ENCODE measurements at places on chromosomes 1 and 21.

- DNase-seq, result no peak
Measured at GRCh38 chr1:198258491-198258890, 101.7 kb downstream of the NEK7 start.

GRCh38 chr21:45021428-45022347 is 52.7 kb upstream of the ADARB1 start:
- no peak for DNase-seq

DNA sequence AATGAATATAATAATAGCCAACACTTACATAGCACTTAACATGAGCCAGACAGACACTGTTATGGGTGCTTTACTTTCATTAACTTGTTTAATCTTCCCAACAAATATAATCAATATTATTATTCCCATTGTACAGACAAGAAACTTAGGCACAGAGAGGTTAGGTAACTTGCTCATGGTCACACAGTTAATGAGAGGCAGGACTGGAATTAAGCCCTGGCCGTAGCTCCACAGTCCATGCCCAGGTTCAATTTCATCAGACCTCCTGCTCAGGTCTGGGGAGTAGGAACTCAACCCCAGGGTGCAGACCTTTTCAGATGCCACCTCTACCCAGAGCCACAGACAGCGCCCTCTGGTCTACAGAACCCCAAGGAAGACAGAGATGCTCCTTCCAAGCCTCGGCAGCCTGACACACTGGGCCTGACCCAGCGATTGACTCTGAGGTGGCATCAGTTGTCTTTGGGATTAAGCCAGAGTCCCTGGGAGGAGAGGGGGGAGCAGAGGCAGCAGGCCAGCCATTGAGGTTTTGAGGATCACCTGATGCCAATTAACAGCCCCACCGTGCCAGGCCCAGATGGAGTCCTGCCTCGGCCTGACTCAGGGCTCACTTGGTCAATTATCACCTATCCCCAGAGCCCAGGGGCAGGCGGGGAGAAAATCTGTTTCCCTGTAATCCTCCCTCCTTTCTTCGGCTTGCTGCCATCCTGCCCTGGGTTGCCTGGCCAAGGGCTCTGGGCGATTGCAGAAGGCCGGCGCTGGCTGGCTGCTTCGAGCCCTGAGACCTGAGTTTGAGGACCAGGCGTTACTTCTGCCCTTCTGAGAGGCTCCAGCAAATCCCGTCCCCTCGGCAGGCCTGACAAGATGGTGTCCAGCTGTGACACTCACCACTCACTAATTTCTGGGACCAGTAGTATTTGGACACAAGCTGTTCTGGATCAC is 116.7 kb downstream of the LACTBL1 start:
- DNase-seq, result no peak

DNA sequence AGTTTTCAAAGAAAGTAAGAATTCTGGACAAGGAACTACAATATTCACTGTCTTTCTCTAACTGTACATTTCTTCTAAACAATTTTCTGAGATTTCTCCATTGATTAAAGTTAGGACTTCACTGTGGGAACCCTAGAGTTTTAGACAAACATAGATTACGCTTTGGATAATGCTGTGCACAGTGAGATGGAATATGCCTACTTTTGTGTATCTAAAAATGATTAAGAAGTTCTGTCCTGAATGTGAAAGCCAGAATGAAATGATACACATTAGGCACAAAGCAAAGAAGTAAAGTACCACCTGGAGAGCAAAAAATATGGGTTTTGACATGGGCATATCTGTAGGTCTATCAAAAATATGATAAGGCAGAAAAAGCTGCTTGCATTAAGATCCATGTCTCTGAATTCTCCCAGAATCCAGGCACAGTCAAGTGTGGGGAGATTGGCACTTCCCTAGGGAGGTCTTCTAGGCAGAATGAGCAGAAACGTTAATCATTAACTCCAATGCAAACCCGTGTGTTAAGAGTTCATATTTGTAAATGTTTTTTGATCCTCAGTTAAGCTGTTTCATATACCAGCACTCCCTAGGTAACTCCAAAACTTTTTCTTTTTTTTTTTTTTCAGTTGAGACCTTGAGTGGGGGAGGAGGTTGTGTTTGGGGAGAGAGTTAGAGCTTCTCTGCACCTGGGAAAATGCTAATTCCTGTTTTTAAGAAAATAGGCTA is 467.1 kb downstream of the LMO4 start:
- no peak for DNase-seq

DNA sequence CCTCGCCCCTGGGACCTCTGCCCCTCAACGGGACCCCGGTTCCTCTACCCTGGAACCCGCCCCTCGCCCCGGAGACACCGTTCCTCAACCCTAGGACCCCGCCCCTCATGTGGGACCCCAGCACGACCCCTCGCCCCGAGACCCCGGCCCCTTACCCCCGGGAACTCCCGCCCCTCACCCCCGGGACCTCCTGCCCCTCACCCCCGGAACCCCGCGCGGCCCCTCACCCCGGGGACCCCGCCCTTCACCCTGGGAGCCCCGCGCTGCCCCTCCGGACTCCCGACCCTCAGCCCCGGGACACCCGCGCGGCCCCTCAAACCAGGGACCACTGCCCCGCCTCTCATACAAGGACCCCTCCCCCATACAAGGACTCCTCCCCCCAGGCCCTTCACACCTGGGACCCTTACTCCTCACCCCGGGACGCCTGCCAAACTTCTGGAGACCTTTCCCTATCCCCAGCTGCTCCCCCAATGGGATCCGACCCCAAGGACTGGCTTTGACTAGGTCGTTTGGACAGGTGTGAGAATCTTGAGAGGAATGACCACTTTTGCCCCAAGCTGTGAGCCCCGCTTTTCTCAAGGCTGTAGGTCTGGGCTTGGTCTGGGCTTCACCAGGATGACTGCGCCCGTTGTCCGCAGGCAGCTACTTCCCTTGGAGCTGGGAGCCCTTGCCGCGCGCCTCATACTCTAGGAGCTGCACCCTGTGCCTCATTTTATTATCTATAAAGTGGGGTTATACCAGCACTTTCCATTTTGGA is 843 bp downstream of the DIP2A start:
- DNase-seq, result no peak

GRCh38 chr1:24125456-24125855 is 13.5 kb upstream of the MYOM3 start:
- DNase-seq, result no peak

DNA sequence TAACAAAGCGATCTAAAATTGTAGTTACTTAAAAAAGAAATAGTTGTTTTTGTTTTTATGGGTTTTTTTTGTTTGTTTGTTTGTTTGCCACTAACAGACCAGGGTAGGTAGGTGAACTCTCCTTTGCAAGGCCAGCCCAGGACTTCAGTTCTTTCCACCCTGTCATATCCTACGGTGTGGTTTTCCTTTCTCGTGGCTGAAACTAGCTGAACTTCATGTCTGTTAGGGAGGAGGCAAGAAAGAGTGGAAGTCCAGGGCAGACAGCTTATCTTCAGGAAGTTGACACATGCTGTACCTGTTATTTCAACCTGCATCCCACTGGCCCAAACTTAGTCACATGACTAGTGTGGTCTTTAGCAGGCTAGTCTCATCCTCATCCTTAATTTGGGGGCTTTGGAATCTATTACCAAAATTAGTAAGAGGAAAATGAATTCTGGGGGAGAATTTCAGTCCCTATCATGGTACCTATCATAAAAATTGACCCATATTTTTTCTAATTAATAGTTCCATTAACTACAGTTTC is 62.9 kb upstream of the LRRC7 start:
- DNase-seq, result no peak

GRCh38 chr1:34366875-34367624 is 190.3 kb downstream of the C1orf94 start:
- no peak for DNase-seq

GRCh38 chr1:229229721-229230139 is 41.2 kb upstream of the RAB4A start:
- DNase-seq, result no peak

DNA sequence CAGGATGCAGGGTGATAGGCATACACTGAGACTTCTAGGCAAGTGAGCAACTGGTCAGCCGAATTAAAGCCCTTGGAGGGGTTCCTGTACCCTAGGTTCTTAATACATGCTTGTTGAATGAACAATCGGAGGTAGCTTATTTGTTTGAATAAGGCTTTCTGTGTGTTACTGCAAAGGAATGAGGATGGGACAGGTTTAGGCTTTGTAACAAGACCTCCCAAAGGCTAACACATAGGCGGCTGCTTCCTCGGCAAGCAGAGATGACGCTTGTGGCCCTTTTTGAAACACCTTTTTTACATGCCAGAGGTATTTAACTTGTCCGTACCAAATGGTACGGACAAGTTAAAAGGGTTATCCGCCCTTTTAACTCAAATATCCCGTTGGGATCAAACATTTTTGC is 511.6 kb downstream of the KIF26B start:
- DNase-seq, result no peak

DNA sequence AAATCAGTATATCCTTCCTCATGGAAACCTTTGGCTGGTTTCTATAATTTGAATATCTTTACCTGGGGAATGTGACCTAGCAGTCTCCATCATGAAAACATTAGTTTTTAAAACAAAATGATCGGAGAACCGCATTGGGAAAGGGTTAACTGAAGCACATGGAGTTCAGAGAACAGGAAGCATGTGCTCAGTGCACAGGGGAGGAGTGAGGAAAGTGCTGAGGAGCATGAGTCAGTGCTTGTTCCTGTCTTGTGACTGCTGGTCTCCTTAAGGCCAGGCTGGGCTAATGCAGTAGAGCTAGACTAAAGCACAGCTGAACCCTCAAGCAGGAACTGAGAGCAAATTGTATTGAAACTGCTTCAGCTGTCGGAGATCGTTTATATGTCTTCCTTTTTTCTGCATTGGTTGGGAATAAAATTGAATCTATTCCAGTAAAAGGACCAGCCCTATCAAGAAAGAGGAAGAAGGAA is 5.8 kb downstream of the IFI16 start:
- DNase-seq, result peak; percentile 39

DNA sequence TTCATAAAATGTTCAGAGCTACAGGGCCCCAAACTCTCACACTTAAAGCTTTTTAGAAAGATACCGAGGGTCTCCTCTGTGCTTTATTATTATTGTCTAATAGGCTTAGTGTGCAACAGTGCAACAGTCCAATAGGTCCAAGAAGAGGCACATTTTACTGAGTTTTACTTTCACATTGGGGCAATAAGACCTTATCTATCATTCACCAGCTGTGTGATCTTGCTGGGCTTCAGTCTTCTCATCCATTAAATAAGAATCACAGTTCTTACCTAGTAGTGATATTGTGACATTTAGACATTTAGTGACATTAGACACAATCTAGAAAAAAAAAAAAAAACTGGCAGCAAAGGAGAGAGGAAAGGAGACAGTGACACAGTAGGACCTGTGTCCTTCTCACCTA is 175.8 kb upstream of the NFIA start:
- DNase-seq, result no peak

DNA sequence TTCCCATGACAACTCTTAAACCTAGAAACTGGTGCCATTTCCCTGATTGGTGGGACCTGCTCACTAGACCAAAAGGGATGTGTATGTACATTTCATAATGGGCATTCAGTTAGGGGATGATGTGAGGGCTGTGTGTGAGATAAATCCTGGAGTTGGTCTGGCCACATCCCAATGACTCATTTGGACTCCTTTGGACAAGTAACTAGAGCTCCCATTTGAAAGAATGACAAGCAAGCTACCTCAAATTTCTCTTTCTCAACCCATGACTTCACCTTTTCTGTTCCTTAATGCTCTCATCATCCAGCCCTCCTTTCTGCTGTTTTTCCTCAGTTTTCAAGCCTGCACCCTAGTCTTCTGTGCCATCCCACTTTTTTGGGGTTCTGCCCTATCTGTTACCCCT is 27.9 kb downstream of the EBNA1BP2 start:
- DNase-seq, result no peak

GRCh38 chr1:63847308-63847910 is 73.6 kb downstream of the ROR1 start:
- no peak for DNase-seq

GRCh38 chr1:111882559-111882958 is 106.9 kb downstream of the KCND3 start:
- DNase-seq, result no peak

DNA sequence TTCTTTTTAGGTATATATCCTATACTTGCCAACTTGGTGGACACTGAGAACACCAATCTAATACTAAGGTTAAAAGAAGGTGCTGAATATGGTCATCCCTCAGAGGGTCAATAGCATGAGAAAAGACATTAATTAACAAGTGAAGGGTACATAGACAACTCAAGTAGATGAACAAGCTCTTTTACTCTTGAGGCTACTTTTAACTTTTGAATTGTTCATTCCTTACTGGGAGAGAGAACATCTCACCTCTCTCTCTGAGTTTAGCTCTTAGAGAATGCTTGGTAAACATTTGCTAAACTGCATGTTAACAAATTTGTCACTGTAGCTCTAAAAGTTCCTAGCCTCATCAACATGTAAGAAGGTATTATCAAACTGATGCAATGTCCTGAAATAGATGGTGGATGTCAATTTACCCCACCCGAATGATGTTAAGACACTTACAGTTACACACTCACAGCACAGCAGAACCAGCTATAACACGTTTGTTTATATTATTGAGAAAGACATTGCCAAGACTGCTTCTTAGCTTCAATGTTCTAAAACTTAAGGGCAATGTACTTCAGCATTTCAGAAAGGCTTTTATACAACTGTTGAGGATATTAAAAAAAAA is 35.9 kb downstream of the HEATR1 start:
- no peak for DNase-seq

- DNase-seq, result no peak
Measured at GRCh38 chr21:35338281-35338680, 289.2 kb upstream of the RUNX1 start.

DNA sequence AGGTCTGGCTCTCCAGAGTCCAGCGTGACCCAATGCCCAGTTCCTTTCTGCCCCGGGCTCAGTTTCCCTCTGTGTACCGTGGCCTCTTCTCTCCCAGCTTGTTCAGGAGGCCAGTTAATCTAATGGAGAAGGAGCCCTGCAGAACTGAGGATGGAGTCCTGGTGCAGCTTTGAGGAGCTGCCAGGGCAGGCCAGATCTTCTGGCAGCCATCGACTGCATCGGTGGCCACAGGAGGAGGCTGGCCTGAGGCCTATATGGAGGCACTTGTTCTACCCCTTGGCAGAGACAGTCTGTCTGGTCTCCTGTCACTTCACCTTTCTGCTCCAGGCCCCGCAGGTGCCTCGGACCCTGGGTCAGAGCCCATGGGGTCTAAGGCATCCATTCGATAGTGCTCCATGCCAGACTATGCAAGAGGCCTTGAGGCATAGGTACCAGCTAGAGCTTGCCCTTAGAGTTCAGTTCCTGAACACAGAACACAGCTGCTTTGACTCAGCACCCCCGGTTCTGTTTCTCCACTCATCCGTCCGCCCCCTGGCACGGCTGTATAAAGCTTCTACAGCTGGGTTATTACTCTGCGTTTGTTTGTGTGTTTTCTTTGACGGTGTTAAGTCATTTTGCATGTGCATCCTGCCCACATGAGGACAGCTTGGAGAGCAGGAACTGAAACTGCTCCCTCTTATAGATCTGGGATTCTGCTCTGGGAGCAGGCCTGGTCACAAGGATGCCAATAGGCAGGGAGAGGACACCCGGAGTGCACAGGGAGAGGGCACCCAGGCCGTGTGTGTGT is 18.5 kb upstream of the LRRN2 start:
- DNase-seq, result no peak

- DNase-seq, result no peak
Measured at GRCh38 chr21:43910460-43910859, 45.4 kb downstream of the AGPAT3 start.

Data from stimulated activated CD8-positive, alpha-beta memory T cell treated with anti-CD3 and anti-CD28 coated beads, Interleukin-7, amount 100 ng/mL, for 1 hour (primary cell).